ENCODE measurements at places on chromosomes 1 and 21. TPM values are rescaled to one million over a fixed set of nuclear protein-coding genes. Genes with fewer than 3 reads are reported as not detected.

The CCSAP gene
- total RNA-seq, result 10.7 TPM

The TEKT2 gene
- not detected for total RNA-seq

The PGLYRP3 gene
- not detected for total RNA-seq

The SNAPIN gene
- 29.8 TPM for total RNA-seq

The FOXD3 gene
- total RNA-seq, result not detected

The MEX3A gene
- 0.05 TPM for total RNA-seq

The TPR gene
- 118 TPM for total RNA-seq

The KCNK1 gene
- not detected for total RNA-seq

The TNFRSF4 gene
- total RNA-seq, result 7.8 TPM

DNA sequence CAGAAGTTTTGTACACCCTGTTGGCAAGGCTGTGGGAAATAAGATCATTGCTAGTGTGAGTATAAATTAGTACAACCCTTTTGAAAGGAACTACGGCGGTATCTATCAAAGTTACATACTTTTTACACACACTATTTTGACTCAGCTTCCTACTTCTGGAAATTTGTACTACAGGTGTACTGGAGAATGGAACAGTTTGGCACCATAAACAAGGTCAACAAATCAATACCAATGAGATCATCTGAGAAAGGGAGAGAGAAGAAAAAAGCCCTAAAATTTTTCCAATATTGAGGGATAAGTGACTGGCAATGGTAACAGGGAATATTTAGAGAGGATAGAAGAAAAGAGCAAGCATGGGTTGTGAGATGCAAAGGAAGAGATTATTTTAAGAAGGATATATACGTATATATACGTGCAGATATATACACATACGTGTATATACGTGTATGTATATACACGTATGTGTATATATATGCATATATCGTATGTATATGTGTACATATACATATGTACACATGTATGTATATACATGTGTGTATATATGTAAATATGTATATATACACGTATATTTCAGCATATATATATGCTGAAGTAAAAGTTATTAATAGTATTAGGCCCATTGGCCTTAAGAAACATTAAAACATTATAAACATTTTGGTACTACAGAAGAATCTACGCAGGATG is 27.6 kb downstream of the KLHL20 start:
- no peak for DNase-seq

DNA sequence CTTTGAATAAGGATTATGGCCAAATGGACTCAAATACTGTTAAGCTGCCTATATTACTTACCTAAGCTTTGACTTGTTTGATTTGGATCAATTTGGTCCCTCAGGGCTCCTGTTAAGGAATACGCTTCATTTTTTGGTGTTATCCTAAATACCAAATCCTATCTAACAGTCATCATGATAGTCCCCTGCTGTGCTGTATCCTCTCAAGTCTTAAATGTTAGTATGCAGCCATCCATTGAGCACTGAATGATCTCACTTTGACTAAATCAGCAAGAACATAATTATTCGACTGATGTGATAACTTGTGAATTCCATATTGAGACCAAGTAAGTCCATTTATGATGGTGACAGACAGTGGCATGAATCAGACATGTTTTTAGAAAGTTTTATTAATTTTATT is 53.1 kb upstream of the ATF3 start:
- no peak for DNase-seq

DNA sequence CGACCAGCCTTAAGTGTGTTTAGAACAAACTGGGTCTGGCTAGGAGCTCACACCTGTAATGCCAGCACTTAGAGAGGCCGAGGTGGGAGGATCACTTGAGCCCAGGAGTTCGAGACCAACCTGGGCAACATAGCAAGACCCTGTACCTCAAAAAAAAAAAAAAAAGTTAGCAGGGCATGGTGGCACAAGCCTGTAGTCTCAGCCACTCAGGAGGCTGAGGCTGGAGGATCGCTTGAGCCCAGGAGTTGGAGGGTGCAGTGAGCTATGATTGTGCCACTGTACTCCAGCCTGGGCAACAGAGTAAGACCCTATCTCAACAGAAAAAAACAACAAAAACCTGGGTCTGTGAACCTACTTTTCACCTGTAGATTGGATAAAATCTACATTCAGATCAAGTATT is 54.6 kb downstream of the PIK3CD start:
- no peak for DNase-seq

DNA sequence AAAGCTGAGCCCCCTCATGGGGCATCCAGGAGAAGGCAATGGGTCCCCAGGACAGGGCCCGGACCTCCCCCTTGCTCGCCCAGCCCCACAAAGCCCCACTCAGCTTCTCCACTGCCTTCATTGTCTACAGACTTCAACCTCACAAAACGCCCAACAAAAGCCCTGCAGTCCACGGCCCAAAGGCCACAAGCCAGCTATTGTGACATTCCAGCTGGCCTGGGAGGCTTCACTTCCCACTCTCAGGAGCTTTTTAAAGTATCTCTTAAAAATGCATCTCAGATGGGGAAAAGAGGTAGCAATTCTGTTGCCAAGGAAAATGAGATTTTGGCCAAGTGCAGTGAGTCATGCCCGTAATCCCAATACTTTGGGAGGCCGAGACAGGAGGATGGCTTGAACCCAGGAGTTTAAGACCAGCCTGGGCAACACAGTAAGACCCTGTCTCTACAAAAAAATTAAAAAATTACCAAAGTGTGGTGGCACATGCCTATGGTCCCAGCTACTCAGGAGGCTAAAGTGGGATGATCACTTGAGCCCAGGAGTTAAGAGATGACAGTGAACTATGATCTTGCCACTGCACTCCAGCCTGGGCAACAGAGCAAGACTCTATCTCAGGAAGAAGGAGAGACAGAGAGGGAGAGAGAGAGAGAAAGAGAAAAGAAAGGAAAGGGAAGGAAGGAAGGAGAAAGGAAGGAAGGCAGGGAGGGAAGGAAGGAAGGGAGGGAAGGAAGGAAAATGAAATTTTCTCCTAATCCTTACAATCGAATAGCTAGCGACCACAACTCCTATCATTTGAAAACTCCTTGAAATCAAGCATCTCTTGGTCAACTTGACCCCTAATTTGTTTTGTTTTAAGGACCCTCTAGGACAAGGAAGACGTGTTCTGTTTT is 31.4 kb upstream of the TARDBP start:
- DNase-seq, result no peak

GRCh38 chr1:3905266-3905952 is 5.3 kb upstream of the C1orf174 start:
- DNase-seq, result no peak

GRCh38 chr1:6960291-6960811 is 175.1 kb downstream of the CAMTA1 start:
- no peak for DNase-seq

DNA sequence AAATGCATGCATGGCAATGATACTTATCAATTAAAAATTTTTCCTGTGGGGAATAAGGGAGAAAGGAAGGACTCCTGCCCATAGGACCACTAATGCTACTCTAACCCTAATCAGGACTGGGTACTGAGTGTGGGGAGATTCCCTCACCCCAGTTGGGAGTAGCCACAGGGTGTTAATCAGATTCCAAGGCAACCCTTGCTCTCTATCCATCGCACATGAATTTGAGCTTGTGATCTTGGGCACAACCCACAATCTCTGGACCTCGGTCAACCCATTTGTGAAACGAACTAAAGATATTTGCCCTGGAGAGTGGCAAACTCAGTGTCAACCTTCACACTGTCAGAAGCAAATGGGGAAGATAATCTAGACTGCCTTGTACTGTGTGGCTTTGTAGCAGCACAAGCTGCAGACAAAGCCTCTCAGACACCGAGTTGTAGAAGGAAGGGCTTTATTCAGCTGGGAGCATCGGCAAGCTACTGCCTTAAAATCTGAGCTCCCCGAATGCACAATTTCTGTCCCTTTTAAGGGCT is 69.5 kb downstream of the SERINC2 start:
- no peak for DNase-seq

- no peak for DNase-seq
Observed at GRCh38 chr1:61094677-61095469, 12.5 kb downstream of the NFIA start.

- DNase-seq, result no peak
Observed at GRCh38 chr1:20431176-20431460, 54.9 kb downstream of the CAMK2N1 start.

- no peak for DNase-seq
Observed at GRCh38 chr1:10716840-10717239, 79.6 kb downstream of the CASZ1 start.

- DNase-seq, result no peak
Observed at GRCh38 chr1:102837551-102837950, 270.8 kb downstream of the COL11A1 start.

- no peak for DNase-seq
Observed at GRCh38 chr21:42073145-42074099, 2.3 kb downstream of the UMODL1 start.

- no peak for DNase-seq
Observed at GRCh38 chr1:179817789-179818188, 59.8 kb downstream of the TOR1AIP2 start.

DNA sequence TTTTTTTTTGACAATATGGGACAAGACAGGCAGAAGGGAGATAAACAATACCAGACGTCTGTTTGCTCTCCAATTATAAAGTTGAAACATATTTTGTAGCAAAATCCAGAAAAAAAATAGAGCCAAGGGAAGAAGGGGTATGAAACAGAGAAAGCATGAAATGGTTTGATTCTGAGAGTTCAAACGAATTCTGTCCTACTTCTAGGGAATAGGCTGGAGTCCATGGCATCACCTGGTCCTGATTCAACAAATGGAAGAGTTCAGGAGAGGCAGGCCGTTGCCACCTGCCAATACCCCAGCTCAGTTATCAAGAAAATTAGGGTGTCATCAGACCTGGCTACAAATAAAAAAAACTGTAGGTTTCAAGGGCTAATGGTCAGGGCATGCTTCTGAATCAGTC is 71.8 kb downstream of the CLSTN1 start:
- DNase-seq, result no peak

- peak; percentile 80 for DNase-seq
Observed at GRCh38 chr1:41432481-41433280, 51.8 kb downstream of the EDN2 start.

- no peak for DNase-seq
Observed at GRCh38 chr1:233598891-233599541, 14.9 kb upstream of the KCNK1 start.

GRCh38 chr1:154713005-154713404 is 105.0 kb upstream of the ADAR start:
- no peak for DNase-seq

DNA sequence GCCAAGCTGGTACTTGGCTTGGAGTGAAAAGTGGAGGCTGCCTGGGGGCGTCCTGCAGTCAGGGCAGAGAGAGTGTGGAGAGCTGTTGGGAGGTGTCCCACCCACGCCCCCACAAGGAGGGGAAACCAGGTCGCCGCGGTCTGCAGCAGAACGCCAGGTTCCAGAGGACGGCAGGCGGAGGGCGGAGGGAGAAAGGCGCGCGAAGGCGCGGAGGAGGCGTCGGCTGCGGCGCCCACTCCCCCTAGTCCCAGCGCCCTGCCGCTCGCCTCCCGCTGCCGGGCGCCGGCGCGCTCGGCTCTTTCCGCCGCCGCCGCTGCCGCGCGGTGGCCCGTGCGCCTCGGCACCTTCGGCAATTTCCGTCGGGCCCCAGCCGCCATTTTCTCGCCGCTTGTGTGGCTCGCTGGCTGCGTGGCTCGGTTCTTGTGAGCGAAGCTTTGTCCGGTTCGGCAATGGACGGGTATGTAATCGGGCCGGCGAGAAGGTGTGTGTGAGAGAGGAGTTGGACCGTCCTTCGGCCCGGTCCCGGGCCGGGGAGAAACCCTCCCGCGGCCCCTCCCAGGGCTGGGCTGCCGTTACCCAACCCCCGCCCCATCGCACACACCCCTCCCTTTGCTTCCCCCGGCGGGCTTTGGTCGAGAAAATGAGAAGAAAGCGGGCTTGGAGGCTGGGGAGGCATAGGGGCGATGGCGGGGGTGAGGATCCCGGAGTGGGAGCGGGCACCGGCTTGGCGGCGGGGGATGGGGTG is at the start of gene PTBP2:
PTBP2 (plus strand) TSS at position 369 of the 745 bp plus-strand sequence; CDS start at position 450, 81 bp downstream.
- peak; percentile 88 for DNase-seq

- DNase-seq, result no peak
Observed at GRCh38 chr1:207054491-207054890, 1.4 kb downstream of the PFKFB2 start.

GRCh38 chr1:36212782-36213181 is 11.5 kb upstream of the THRAP3 start:
- DNase-seq, result no peak

GRCh38 chr21:44299085-44299457 is 782 bp upstream of the PFKL start:
- DNase-seq, result peak; percentile 49
